ENCODE measurements at places on chromosomes 3 and 15.

DNA sequence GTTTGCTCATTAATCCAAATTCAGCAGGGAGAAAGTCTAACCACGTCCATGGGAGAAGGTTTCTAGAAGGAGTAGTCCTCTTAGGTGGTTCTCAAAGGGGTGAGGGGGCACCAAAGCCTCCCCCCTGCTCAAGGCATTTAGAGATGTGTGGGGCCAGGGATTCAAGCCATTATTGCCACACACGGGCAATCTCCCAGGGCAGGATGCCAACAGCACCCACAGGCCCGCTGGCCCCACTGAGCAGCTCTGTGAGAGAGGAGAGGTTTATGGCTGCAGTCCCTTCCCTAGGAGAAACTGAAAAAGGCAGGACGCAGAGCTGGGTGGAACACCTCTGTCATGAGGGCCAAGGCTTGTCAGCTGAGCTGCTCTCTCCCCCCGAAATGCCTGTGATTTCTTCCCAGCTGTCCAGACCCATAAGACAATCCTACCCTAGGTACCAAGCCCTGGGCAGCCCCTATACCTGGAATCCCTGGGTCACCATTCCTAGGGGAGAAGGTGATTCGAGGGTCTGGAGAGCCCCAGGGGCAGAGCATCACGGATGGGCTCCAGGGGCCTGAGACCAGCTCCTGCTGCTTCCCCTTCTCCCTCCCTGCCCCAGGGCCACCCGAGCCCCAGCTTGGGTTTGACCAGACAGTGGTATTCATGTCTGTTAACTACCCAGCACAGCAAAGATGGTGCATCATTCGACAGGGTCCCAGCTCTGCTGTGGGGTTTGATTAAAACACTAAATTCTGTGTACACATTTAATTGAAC, 39.0 kb downstream of the WHAMM start:
- no peak for DNase-seq

DNA sequence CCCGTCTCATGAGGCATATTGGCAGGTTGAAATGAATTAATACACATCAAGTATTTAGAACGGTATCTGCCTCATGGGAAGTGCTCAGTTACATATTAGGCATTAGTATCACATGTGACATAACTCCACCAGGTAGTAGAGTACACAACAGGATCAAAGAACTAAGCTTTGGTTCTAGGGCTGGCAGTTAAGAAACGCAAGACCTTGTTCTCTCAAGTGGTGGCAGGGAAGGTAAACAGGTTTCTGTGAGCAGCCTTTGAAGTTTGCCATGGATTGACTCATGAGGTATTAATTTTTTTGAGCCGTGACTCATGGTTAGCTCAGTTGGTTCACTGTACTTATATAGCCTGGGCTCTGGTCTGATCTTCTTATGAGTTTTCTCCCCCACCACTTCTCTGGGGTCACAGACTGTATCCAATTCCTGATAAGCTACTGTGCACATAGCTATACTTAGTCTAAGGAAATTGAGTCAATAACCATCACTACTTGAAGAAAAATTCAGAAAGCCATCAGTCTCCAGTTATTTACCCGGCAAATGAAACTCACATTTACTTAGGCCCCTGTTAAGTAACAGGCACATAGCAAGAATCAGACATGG, 155.6 kb upstream of the STT3B start:
- DNase-seq, result peak; percentile 30

DNA sequence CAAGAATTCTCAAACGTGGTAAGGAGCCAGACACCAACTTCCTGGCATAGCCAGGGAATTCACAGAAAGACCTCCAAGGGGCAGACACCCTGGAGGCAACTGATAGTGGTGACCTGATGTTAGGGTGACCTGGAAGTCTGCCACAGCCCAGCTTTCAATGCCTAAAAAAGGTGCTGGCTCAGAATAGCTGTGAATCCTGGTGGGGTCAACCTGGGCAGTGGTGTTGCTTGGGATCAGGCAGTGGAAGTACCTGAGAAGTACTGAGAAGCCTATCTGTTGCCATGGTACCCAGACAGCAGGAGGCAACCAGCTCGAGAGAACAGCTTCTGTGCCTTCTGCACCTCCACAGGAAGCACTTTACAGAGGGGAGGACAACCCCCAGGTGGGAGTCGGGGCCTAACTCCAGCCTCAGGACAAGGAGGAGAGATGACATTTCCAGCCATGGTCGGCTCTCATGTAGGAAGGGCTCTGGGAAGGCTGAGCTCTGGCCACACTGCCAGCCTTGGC, 55.4 kb upstream of the LARS2 start:
- no peak for DNase-seq

DNA sequence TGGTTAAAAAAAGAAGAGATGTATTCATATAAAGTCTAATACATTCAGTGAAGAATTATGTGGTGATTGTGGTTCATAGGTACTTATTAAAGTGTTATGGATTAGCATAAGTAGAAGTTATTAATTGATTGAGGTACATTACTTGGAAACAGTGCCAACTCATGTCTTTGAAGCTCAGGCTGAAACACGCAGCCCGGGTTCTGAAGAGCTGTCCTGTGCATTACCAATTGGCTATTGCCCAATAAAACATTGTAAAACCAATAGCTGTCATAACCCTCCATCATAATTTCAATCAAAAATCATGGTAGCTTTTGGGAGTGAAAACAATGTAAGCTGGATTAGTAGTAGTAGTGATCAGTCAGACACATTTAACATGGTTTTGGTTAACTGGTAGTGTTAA, 560.1 kb downstream of the MCTP2 start:
- DNase-seq, result no peak

- no peak for DNase-seq
These were observed 30.0 kb upstream of the SLC6A1 start for GRCh38 chr3:10962481-10963036.

GRCh38 chr3:145678401-145678800, 482.6 kb downstream of the PLOD2 start:
- no peak for DNase-seq

DNA sequence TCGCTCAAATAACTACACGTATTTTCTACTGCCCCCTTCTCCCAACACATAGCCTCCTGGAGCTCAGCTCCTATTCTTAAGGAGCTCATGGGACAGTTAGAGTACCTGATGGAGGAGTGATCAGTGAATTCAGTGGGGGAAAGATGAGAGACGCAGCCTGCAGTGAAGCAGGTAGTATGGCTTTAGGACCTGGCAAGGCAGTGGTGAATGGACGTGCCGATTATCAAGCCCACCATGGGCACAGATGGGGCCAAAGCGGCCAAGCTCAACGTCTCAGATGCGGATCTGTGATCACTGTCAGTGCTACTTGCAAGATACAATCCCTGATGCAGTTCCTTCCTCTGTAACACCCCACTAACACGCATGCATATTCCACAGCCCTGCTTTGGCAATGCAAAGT, 45.8 kb upstream of the ATP2B2 start:
- DNase-seq, result no peak

DNA sequence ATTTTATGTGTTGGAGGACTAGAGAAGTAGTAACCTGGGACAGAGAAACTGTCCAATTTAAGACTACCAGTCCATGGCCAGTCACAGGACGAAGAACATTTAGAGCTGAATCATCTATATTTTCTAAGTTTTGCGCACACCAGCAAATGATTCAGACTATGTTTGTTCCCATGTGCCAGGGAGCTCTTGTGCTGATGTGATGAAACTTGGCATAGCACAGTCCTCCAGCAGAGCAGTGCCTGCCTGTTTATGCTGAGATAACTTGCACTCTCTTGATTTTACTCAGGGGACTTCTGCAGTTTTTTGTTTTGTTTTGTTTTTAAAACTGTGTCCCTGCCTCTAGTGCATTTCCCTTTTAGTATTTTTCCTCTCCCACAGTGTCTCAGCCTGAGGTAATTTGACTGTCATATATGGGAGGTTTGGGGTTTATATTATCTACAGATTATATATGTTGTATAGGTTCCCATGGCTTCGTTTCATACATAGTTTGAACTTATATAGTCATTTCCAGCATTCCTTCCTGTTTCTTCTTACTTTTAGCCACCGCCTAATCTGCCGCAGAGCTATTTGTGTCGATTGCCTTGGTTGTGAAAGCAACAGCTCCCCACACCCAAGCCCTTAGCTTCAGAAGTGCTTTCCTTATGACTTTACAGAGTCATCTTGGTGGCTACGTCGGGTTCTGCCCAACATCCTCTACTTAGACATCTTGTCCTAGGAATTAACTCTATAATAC, 45.5 kb downstream of the PPM1L start:
- DNase-seq, result peak; percentile 60

- DNase-seq, result no peak
These were observed 875 bp upstream of the HLTF start for GRCh38 chr3:149087208-149087607.

GRCh38 chr3:139933766-139934165, 1.2 kb upstream of the CLSTN2 start:
- DNase-seq, result no peak

DNA sequence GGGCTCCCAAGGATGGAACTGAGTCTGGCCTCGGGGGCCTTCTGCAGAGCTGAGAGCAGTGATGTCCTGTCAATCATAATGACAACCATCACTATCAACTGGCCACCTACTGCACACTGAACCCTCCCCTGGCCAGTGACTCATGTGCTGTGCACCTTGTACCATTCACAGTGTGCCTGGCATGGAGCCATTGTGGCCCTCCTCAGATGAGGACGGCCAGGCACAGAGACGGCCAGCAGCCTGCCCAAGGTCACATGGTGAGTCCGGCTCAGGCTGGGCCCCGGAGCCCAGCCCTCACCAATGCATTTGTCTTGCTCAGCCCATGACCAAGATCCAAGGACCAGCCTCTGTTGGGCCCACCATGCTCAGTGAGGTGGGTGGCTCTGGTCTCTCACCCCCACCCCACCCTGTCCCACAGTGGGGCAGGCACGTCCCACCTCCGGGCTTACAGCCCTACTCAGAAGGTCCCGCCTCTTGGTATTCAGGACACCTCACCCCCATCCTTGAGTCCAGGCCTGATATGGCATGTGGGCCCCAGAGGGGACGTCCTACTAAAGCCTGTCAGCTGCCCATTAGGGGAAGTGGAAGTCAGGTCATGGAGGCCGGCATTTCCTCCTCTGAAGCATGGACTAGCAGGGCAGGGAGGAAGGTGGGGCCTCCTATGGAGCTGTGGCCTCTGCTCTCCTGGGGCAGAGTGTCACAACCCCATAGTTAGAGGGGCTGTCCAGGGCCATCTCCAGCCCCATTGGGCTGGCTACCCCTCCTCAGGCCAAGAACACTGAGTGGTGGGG, 35.9 kb upstream of the TMEM115 start:
- no peak for DNase-seq

GRCh38 chr15:66144978-66145725, 108.4 kb downstream of the MEGF11 start:
- no peak for DNase-seq

GRCh38 chr3:189588475-189589178, 42.6 kb upstream of the TP63 start:
- DNase-seq, result no peak

DNA sequence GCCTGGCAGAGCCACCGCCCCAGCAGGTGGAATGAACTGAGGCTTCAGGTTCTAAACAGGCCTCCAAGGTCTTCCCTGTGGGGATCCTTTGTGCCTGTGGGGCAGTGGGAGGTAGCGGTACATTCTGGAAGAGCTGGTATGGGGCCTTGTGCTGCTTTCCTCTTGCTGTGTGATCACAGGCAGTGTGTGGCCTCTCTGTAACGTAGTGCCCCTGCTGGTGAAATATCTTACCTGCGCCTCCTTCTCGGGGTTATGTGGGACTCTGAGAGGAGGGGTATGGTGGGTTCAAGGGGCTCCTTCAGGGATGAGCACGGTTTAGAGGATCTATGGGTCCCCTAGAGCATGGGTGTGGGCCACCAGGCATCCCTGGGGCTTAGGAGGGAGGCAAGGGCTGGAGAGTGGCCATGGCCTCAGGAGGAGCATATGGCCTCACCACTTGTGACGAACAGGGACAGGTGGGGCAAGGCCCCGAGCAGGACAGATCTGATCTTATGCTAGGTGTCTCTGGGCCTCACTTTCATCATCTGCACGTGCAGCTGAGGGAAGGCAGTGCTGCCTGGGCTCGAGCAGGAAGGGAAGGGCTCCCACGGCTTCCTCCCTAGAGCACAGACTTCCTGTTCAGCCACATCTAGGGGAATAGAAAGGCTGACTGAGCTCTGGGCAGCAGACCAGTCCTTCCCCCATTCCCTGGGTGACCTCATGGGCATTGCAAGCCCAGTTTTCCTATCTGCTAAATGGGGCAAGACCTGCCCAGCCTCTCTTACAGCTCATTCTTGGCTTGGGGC, 1.9 kb upstream of the ALS2CL start:
- peak; percentile 60 for DNase-seq

GRCh38 chr3:152628496-152628895, 206.4 kb upstream of the P2RY1 start:
- DNase-seq, result no peak

- DNase-seq, result no peak
These were observed 85.3 kb upstream of the VEPH1 start for GRCh38 chr3:157588386-157589060.

- DNase-seq, result no peak
These were observed 493.9 kb downstream of the ZIC1 start for GRCh38 chr3:147903026-147903425.

DNA sequence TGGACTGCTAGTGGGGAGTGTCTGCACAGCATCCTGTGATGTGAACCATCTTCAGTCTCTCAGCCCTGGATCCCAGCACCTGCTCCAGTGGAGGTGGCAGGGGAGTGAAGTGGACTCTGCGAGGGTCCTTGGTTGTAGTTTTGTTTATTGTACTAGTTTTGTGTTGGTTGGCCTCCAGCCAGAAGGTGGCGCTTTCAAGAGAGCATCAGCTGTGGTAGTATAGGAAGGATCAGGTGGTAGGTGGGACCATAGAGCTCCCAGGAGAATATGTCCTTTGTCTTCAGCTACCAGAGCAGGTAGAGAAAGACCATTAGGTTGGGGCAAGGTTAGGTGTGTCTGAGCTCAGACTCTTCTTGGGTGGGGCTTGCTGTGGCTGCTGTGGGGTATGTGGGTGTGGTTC, 20.9 kb downstream of the NEK11 start:
- no peak for DNase-seq

GRCh38 chr3:146403792-146404191, 65.6 kb downstream of the PLSCR2 start:
- no peak for DNase-seq

GRCh38 chr3:170475092-170475685, 56.5 kb downstream of the CLDN11 start:
- no peak for DNase-seq

GRCh38 chr3:99870712-99871111, 53.0 kb downstream of the CMSS1 start:
- no peak for DNase-seq

- DNase-seq, result no peak
These were observed 51.9 kb upstream of the UBE2Q2 start for GRCh38 chr15:75791337-75791713.
